Camera-type eye (tissue), 1 donor: ENCODE measurements at places on chromosomes 3 and 15. TPM values are rescaled to one million over a fixed set of nuclear protein-coding genes. Genes with fewer than 3 reads are reported as not detected.

Gene SCN11A
- total RNA-seq: 1.4 TPM

Gene PPARG
- 5.5 TPM for total RNA-seq

Gene CCDC9B
- 8.4 TPM for total RNA-seq

Gene TMEM207
- total RNA-seq: not detected

Gene PPM1L
- 58.1 TPM for total RNA-seq

Gene TRH
- 14.0 TPM for total RNA-seq

Gene ECE2
- total RNA-seq: 2.0 TPM

Gene MCTP2
- 8.6 TPM for total RNA-seq

Gene CASR
- total RNA-seq: 0.05 TPM

Gene PLAAT1
- 4.5 TPM for total RNA-seq

Gene MORC1
- not detected for total RNA-seq

Gene TMEM158
- total RNA-seq: 4.3 TPM

Gene ZIC4
- 5.5 TPM for total RNA-seq

Gene CD86
- 4.0 TPM for total RNA-seq

Gene GPR176
- 19.8 TPM for total RNA-seq

Gene GNAT1
- total RNA-seq: 66.7 TPM

Gene GPR160
- total RNA-seq: 61.7 TPM

Gene MKRN2OS
- total RNA-seq: not detected

Gene CCDC80
- 43.5 TPM for total RNA-seq

Gene DOCK3
- 13.9 TPM for total RNA-seq

Gene CLDN16
- total RNA-seq: 0.16 TPM

Gene MCF2L2
- total RNA-seq: 21.3 TPM

Gene CILP
- 9.2 TPM for total RNA-seq

Gene NBEAL2
- 20.4 TPM for total RNA-seq

Gene GALNT15
- total RNA-seq: 12.4 TPM

Gene TM4SF18
- 13.9 TPM for total RNA-seq

Gene POLQ
- total RNA-seq: 5.6 TPM

Gene TP63
- 8.9 TPM for total RNA-seq

Gene PCSK6
- total RNA-seq: 48.1 TPM

Gene DPH3
- total RNA-seq: 23.2 TPM
